Glomerular endothelial cell (primary cell): ENCODE measurements at places on chromosomes 2 and 18.
A peak's percentile ranks its signal among the peaks of the same experiment; 100 is the strongest.

DNA sequence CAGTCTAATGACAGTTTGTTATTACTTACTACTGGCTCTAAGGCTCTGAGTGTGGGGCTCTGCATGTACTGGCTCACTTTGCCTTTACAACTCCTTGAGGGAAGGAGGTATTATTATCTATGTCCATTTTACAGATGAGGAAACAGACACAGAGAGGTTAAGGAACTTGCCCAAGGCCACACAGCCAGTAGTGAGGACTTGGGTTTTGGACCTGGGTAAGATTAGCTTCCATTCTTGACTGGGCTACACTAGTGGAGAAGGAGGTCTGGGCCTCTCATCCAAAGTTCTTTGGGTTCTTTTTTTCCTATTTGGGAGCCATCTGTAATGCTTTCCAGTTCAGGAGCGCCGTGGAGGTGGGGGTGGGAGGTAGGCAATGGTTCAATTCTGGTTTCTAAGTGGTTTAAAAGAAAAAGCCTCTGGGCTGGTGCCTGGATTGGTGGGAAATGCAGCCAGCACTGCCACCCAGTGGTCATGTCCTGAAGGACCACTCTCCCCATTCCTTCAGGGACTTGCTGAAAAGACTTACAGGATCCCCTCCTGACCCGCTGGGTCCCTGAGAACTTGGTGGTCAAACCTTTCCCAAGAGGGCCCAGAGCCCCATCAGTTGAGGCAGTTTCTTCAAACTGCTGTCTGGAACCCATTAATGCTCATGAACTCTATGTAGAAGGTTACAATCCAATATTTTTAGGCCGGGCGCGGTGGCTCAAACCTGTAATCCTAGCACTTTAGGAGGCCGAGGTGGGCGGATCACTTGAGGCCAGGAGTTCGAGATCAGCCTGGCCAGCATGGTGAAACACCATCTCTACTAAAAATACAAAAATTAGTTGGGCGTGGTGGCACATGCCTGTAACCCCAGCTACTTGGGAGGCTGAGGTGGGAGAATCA lies 38.6 kb upstream of the NOTO start:
- DNase-seq: peak; percentile 58

GRCh38 chr2:149094217-149095015 lies 55.9 kb downstream of the LYPD6B start:
- DNase-seq: no peak

GRCh38 chr2:75431276-75431675 lies 129.5 kb downstream of the EVA1A start:
- no peak for DNase-seq

GRCh38 chr2:237496428-237496827 lies 9.4 kb downstream of the MLPH start:
- no peak for DNase-seq

DNA sequence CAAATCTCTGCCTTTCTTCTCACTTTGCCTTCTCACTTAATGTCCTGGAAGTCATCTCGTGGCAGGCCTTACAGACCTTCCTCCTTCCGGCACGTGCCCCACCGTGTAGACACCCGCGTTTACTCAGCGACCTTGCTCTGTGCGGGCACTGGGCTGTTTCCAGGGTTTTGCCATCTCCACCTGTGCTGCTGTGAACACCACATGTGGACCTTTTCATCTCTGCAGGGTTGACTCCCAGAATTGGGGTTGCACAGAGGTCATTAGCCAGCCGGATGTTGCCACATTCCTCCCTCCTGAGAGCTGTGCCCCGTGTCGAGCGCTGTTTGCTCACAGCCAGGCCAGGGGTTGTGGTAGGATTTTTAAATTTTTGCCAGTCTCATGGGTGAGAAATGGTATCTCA lies 25.4 kb downstream of the KCNG2 start:
- DNase-seq: no peak

DNA sequence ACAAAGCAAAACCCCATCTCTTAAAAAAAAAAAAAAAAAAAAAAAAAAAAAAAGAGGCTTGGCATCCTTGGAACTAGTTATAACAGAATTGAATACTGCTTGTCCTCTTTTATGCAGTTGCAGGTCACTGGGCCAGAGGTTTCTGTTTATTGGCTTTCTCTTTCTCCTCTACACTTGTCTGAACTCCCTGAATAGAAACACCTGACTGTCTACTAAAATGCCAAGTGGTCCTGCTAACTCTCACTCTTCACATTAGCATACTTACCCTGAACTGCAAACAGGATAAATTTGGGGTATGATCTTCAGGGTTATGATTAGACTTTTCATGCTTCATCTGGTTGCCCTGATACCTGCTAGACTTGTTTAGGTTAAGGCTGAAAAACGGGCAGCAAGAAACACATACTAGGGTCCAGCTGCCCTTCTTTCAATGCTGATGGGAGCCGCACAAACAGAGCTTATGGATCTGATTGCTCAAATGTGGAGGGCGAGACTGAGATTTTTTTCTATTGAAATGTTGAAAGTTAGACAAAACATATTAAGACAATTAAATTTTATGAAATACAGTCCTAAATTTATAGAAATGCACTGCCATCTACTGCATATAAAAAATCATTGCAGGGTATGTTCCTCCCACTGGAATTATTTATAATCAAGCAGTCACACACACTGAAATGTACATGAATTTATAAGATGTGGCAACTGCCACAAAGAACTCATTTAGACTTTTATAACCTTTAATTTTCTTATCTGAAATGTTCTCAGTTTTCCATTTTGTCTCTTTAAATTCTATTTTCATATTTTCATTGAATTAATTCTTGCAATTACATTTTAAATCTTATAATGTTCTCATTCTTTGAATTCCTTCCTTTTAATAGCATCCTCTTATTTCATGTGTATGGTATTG lies 40.8 kb downstream of the GTF3C3 start:
- no peak for DNase-seq

DNA sequence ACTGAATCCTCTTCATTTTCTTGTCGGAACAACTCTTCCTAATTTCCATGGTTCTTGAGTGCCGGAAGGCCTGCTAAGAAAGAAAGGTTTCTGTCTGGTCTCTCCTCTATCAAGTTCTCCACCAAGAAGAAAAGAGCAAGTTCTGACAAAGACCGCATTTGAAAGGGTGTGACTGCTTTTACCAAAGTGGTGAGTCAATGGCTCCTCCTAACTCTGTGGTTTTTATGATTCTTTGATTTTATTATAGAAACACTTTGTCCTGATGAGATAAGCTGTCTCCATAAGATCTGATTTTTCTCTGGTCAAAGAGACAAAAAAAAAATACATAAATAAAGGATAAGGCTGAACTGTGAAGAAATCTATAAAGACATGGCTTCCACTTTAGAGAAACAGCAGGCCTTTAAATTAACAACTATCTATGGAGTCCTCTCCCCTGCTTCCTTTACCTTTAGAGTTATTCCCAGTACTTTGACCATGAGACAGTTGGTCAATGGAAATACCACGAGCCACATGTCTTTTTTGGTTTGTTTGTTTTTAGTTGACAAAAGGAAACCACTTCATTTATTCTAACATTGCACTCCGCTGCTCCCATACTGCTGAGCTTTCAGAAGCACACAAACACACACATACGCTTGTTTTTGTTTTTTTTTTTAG lies 67.7 kb downstream of the REL start:
- DNase-seq: no peak

- no peak for DNase-seq
These were observed 6.3 kb downstream of the ADRA2B start for GRCh38 chr2:96109931-96110511.

GRCh38 chr2:37625156-37625555 lies 46.3 kb downstream of the CDC42EP3 start:
- no peak for DNase-seq

GRCh38 chr2:40034198-40034597 lies 255.1 kb upstream of the THUMPD2 start:
- DNase-seq: no peak

DNA sequence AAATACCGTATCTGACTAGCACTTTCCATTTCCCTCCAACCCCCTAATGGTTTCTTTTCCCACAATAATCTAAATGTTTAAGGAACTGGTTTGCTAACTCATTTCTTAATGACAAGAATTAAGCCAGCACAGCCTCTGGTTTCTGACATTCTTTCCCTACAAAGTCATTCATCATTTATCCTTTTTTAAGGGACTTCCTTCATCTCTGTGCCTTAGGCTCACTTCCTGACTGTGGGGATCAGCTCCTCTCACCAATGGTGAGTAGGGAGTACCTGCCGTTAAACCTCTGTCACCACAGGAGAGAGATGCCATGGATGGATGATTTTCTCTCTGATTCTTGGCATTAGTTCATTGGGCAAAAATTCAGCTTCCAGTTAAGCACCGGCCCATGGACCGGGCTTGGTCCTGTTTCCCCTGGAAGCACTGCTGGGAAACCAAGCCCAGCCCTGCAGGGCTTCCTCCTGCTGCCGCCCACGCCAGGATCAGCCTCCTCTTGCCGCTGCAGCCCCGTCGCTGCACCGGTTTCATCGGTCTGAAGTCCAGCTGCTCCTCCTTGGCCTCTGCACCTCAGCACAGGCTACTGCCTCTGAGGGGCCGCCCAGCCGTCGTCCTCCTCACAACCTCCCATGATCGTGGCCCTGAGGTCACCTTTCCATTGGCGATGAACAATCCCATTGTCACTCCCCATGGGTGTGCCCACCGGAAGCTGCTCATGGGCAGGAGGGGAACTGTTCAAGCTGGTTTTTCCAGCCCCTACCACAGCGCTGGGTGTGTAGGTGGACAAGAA lies 64.0 kb upstream of the ZNF516 start:
- DNase-seq: no peak

- DNase-seq: no peak
These were observed 79.6 kb upstream of the KCNE4 start for GRCh38 chr2:222972420-222972819.

DNA sequence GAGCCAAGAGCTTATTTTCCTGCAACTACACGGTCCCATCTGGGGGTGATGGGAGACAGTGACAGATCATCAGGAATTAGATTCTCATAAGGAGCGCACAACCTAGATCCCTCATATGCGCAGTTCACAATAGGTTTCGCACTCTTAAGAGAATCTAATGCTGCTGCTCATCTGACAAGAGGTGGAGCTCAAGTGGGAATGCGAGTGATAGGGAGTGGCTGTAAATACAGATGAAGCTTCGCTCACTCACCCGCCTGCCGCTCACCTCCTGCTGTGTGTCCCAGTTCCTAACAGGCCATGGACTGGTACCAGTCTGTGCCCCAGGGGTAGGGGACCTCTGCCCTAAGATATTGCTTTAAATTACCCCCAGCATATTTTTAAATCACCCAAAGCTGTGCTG lies 10.8 kb downstream of the LRRFIP1 start:
- DNase-seq: no peak

DNA sequence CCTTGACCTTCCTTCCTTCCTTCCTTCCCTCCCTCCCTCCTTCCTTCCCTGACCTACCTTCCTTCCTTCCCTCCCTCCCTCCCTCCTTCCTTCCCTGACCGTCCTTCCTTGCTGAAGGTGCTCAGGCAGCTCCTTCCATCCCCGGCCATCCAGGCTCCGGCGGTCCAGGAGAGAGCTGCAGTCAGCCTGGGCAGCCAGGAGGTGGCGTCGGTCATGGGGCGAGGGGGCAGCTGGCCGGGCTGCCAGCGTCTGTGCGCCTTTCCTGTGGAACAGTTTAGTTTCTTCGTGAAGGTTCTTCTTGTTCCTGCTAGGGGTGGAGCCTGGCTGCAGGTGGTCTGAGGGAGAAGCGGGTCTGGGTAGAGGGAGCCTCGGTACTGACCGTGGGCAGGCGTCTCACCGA lies 15.7 kb downstream of the GPR35 start:
- no peak for DNase-seq

- no peak for DNase-seq
These were observed 139.8 kb downstream of the RNF152 start for GRCh38 chr18:61752973-61753372.

DNA sequence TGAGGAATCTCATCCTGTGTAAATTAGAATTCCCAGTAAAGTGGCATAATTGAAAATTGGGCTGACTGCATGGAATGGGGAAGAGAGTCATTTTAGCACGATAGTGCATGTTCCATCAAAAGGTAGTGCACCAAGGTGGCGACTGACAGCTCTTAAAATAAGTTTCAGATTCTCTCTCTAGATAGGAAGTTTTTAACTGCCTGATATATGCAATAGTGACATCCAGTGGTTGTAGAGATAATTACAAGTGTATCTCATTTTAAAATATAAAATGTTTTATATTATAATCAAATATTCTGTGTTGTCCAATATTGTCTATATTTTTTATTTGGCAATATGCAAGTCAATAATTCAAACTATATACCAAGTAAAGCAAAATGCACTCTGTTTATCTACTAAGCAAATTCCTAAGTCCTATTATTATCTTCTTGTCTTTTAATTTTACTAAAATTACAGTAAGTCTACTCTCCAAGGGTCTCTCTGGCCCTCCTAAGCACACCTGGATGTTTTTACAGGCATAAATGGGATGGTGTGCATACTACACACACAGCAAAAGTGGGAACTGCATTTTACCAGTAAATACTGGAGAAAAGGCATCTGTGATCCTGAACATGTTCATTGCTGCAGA lies 397.7 kb upstream of the HNRNPA3 start:
- peak; percentile 12 for DNase-seq

DNA sequence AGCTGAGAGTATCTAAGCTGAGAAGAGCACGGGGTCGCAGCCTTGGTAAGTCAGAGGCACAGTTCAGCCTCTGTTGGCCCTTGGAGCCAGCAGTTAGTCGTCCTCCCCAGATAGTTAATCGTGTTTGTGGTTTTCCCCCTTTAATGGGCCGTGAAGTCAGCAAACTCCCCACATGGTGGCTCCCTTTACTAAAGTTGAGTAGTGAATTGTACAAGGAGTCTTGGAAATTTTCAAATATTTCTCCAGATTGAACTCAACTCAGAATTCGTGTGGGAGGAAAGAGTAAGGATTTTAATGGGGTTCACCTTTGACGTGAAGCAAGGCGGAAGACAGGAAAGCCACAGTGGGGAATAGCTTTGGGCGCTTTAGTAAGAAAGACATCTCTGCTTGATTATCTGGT lies 2.4 kb upstream of the ADCYAP1 start:
- no peak for DNase-seq

DNA sequence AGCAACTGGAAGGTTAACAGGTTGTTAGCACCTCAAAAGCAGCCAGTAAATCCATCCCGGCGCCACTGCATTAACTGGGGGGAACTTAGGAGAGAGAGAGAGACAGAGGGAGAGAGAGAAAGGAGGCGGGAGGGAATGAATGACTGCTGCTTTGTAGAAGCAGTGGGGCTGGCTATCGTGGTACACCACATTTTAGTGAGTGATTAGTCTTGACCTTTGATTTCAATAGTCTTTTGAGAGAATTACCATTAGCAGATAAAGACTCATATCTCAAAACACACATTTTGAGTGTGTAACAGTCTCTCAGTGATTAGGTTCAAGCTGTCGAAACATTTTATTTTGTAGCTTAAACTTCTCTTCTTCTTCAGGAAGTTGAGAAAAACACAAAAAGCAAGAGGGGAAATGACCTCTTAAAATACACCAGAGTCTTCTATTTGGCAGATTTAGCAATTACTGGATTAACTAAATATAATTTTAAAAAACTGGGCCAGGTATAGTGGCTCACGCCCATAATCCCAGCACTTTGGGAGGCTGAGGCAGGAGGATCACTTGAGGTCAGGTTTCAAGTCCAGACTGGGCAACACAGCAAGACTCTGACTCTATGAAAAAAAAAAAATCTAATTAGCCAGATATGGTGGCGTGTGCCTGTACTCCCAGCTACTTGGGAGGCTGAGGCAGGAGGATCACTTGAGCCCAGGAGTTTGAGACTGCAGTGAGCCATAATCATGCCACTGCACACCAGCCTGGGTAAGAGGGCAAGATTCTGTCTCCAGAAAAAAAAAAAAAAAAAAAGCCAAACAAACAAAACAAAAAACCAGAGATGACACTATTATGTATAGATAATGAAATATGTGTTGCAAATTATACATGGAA lies 22.0 kb upstream of the PNO1 start:
- no peak for DNase-seq
